Aorta (tissue), 5 donors: ENCODE measurements at places on chromosomes 13 and 19. TPM values are rescaled to one million over a fixed set of nuclear protein-coding genes. Genes with fewer than 3 reads are reported as not detected.

The ZNF208 gene
- 23.2 TPM for total RNA-seq

The KLK11 gene
- not detected for total RNA-seq

The PRRG2 gene
- total RNA-seq, result 0.49 TPM

The XAB2 gene
- 25.4 TPM for total RNA-seq

The CYSLTR2 gene
- 1.1 TPM for total RNA-seq

The ELANE gene
- 2.0 TPM for total RNA-seq

The PSG2 gene
- not detected for total RNA-seq

DNA sequence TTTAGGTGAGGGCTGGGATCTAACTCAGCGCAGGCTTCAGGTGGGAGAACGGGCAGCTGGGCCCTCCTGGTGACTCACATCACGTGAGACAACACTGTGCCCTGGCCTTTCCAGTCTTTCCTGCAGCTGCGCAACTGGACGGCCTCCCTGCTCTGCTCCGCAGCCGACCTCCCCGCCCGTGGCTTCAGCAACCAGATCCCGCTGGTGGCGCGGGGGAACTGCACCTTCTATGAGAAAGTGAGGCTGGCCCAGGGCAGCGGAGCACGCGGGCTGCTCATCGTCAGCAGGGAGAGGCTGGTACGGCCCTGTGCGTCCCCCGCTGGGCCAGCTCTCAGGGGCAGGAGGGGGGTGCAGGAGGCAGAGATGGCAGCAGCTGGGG is 8.8 kb downstream of the SPPL2B start:
- no peaks in the 10 kb centered on the region for H3K27me3 ChIP-seq
- H3K36me3 ChIP-seq, result no peaks in the 10 kb centered on the region
- DNase-seq, result no peak
- no peak overlapping the region for H3K27ac ChIP-seq
- no peak overlapping the region for H3K4me3 ChIP-seq
- H3K4me1 ChIP-seq, result no peaks in the 10 kb centered on the region

DNA sequence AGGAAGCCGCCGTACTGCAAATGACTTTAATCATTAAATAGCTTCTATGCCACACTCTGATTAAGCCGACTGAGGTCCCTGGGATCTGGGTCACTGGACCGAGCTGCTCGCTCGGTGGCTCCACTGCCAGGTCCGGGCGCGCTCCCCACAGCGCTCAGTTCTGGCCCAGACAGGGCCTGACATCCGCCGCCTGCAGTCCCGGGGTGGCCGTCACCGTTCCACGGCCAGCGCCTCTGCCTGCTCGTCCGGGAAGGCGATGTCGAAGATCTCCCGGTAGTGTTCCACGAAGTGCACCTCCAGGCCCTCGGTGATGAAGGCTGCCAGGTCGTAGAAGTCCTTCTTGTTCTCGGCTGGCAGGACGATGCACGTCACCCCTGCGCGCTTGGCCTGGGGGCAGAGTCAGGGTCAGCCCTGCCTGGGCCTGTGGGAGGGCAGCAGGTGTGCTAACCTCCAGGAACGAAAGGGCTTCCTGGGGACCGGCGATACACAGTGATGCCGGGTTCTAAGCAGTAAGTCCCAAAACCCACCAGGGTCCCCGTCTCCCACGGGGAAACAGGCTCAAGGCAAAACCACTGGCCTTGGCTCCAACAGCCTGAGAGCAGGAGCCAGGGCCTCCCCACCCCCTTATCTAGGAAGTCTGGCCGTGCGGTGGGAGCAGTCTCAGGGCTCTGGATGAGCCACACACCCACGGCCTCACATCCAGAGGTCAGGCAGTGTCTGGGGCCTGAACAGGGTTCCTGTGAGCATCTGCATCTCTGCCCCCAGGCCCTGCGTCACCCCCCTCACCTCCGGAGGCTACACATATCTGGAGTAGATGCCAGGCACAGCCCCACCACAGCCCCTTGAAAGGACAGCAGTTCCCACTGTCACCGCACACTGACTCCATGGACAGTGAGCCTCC is 2.0 kb downstream of the RPL36 start:
- peaks cover 6% of the 10 kb centered on the region for H3K36me3 ChIP-seq
- H3K4me3 ChIP-seq, result no peak overlapping the region
- H3K27me3 ChIP-seq, result no peaks in the 10 kb centered on the region
- no peak overlapping the region for H3K27ac ChIP-seq

- H3K36me3 ChIP-seq, result no peaks in the 10 kb centered on the region
- H3K27me3 ChIP-seq, result no peaks in the 10 kb centered on the region
- no peak overlapping the region for H3K27ac ChIP-seq
- no peaks in the 10 kb centered on the region for H3K4me1 ChIP-seq
Observed at GRCh38 chr19:28685802-28686201, 527.1 kb downstream of the UQCRFS1 start.

GRCh38 chr13:72170571-72170970 is 303.6 kb upstream of the DACH1 start:
- no peaks in the 10 kb centered on the region for H3K27me3 ChIP-seq
- H3K4me1 ChIP-seq, result no peaks in the 10 kb centered on the region
- H3K36me3 ChIP-seq, result no peaks in the 10 kb centered on the region
- DNase-seq, result no peak
- H3K4me3 ChIP-seq, result no peak overlapping the region

DNA sequence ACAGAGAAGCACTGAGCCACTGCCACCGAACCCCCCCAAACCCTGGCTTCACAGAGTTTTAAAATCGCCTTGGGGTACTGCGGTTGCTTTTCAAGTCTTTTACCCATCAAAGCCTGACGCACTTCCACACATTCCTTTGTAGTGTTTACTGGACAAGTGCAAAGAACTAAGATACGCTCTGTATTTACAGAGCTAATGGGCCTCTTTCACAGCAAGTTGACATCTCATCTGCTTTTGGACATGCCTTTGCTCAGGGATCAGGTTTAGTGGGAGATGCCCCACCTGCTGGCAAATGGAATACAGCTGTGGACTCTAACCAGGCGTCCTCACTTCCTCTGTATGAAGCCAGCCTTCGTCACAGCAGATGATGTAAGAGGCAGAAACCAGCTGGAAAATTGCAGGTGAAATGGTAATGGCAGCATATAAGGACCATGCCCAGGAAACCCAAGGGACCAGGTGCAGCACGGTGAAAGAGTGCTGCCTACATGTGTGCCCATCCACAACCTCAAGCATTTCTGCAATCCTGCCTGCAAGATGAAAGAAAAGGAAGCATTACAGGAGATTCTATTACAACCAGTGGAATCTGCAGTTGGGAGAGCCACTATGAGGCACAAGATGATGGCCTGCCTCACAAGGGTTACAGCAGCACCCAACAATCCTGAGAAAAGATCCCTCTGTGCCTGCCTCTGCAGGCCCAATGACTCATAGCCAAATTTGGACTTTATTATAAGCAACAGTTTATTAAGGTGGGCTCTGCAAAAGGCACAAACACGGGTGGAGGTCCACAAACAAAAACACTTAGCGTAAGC is 34.7 kb downstream of the BRD4 start:
- no peak overlapping the region for H3K4me3 ChIP-seq
- H3K4me1 ChIP-seq, result peaks cover 4% of the 10 kb centered on the region
- no peak for DNase-seq
- H3K36me3 ChIP-seq, result no peaks in the 10 kb centered on the region
- H3K27me3 ChIP-seq, result no peaks in the 10 kb centered on the region

DNA sequence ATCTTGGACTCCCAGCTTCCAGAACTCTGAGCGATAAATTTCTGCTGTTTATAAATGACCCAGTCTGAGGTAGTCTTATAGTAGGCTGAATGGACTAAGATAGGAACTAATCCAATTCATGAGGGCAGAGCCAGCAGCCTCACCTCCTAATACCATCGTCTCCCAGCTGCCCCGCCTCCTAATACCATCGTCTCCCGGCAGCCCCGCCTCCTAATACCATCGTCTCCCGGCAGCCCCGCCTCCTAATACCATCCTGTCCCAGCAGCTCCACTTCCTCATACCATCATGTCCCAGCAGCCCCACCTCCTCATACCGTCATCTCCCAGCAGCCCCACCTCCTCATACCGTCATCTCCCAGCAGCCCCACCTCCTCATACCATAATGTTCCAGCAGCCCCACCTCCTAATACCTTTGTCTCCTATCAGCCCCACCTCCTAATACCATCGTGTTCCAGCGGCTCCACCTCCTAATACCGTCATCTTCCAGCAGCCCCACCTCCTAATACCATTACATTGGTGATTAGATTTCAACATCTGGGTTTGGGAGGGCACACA is 2.4 kb upstream of the ARGLU1 start:
- no peak overlapping the region for H3K4me3 ChIP-seq
- DNase-seq, result peak; percentile 91
- peaks cover 2% of the 10 kb centered on the region for H3K4me1 ChIP-seq
- H3K27me3 ChIP-seq, result no peaks in the 10 kb centered on the region
- H3K36me3 ChIP-seq, result no peaks in the 10 kb centered on the region

GRCh38 chr19:46388311-46389095 is 24.9 kb downstream of the CCDC8 start:
- no peak for DNase-seq
- no peak overlapping the region for H3K27ac ChIP-seq
- H3K4me1 ChIP-seq, result no peaks in the 10 kb centered on the region
- H3K4me3 ChIP-seq, result no peak overlapping the region
- H3K36me3 ChIP-seq, result no peaks in the 10 kb centered on the region
- H3K27me3 ChIP-seq, result no peaks in the 10 kb centered on the region

DNA sequence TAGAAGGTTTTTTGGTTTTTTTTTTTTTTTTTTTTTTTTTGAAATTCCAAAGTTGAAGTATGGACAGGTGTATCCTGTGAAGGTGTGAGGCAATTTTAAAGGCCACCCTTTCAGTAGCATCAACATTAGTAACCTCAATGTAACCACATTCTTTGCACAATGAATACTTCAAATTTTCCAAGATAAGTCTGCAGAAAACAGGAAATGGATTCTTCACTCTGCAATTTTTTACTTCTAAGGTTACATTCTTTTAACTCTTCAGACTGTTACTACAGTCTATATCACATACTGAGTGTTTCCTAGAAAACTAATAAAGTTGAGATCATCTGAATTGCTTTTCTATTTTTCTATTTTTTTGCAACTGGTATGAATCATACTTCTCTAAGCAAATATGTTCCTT is 569.0 kb upstream of the GPC6 start:
- H3K4me1 ChIP-seq, result no peaks in the 10 kb centered on the region
- DNase-seq, result no peak
- H3K27me3 ChIP-seq, result no peaks in the 10 kb centered on the region
- no peaks in the 10 kb centered on the region for H3K36me3 ChIP-seq

GRCh38 chr13:103803349-103803748 is 737.1 kb upstream of the SLC10A2 start:
- H3K4me3 ChIP-seq, result no peak overlapping the region
- H3K27ac ChIP-seq, result no peak overlapping the region
- no peaks in the 10 kb centered on the region for H3K36me3 ChIP-seq
- H3K4me1 ChIP-seq, result no peaks in the 10 kb centered on the region
- H3K27me3 ChIP-seq, result no peaks in the 10 kb centered on the region

- peak; percentile 91 for DNase-seq
- no peaks in the 10 kb centered on the region for H3K27me3 ChIP-seq
- no peak overlapping the region for H3K27ac ChIP-seq
Observed at GRCh38 chr19:17680230-17680722, 7.9 kb downstream of the UNC13A start.

DNA sequence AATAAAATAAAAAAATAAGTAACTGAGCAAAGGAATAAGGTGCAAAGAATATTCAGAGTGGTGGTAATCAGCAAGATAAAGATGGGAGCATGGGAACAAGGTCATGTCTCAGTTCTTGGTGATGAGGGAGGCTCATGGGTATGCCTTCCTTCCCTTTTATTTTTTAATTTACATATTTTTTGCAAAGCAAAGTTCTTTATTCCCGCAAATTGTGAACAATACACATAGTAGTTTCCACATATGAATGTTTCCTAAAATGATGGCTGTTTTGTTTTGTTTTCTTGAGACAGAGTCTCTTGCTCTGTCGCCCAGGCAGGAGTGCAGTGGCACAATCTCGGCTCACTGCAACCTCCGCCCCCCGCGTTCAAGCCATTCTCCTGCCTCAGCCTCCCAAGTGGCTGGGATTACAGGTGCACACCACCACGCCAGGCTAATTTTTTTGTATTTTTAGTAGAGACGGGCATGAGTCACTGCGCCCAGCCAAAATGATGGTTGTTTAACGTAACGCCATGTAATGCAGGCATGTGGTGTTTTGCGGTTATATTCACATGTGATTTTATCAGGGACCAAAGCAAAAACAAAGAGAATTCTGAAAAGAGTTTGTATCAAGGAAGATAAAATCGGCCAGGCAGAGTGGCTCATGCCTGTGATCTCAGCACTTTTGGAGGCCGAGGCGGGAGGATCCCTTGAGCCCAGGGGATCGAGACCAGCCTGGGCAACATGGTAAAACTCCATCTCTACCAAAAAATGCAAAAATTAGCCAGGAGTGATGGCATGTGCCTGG is 4.5 kb upstream of the ADGRE2 start:
- no peak overlapping the region for H3K4me3 ChIP-seq
- H3K27me3 ChIP-seq, result no peaks in the 10 kb centered on the region
- H3K36me3 ChIP-seq, result no peaks in the 10 kb centered on the region
- H3K4me1 ChIP-seq, result no peaks in the 10 kb centered on the region
- H3K27ac ChIP-seq, result no peak overlapping the region

DNA sequence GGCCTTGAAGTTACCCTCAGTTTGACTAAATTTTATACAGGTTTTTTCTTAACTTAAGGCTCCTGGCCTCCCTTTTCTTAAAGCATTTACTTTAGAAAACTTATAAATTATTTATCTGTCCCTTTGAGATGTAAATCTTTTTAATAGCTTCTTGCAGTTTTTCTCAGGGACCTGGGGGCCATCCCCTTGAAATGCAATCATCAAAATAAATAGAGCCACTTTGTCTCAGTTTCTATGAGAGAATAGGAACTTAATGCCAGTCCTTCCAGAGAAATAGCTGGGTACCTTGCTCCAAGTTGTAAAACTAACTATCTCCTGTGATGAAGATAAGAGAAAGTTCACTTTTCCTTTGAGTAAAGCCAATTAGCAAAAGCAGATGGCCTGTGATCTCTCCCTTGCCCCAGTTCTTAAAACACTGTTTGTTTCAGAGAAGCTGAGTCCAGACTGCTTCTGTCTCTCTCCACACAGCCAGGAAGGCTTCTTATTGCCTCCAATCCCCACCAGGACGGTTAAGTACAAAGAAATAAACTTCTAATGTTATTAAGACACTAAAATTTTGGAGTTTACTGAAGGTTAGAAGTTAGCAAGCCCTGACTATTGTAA is 913.1 kb downstream of the OLFM4 start:
- no peaks in the 10 kb centered on the region for H3K27me3 ChIP-seq
- no peaks in the 10 kb centered on the region for H3K4me1 ChIP-seq
- H3K4me3 ChIP-seq, result no peak overlapping the region
- no peaks in the 10 kb centered on the region for H3K36me3 ChIP-seq

DNA sequence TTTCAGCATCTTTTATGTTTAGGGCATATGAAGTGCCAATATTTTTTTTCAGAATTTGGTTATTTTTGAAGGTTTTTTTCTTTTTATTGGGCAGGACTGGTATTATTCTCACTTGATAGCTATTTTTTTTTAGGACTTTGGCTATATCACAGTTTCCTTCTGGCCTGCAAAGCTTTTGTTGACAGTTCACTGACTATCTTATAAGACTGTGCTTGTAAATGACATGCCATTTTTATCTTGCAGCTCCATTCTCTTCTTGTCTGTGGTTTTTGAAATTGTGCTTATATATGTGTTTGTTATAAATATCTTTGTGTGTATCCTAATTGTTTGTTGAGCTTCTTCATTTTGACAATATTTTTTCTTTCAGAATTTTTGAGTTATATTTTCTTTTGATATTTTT is 26.4 kb upstream of the ZNF431 start:
- H3K36me3 ChIP-seq, result no peaks in the 10 kb centered on the region
- H3K27me3 ChIP-seq, result no peaks in the 10 kb centered on the region
- no peaks in the 10 kb centered on the region for H3K4me1 ChIP-seq
- H3K4me3 ChIP-seq, result no peak overlapping the region
- no peak overlapping the region for H3K27ac ChIP-seq
- no peak for DNase-seq
